ENCODE measurements at places on chromosomes 13 and 19. TPM values are rescaled to one million over a fixed set of nuclear protein-coding genes. Genes with fewer than 3 reads are reported as not detected.

DNA sequence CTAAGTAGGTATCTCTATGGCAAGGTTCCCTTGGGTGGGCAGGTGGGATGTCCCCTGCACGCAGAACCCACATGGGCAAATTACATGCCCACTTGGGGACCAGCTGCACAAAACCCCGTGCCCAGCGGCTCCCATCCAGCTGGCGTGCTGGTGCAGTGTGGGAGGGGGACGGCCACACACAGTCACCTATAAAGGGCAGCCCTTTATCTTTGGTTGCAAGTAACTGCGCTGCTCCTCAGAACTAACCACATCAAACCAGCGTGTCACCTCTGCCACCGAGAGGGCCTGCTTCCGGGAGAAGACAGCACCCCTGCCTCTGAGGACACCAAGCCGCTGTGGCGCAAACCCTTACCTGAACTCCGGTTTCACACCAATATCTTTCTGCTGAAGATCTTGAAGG, 32.2 kb downstream of the ANKRD27 start:
- no peak for DNase-seq
- H3K27me3 ChIP-seq: no peaks in the 10 kb centered on the region
- no peak overlapping the region for H3K4me3 ChIP-seq
- H3K4me1 ChIP-seq: no peaks in the 10 kb centered on the region
- no peak overlapping the region for H3K27ac ChIP-seq

The PRR22 gene
- total RNA-seq: 1.1 TPM

GRCh38 chr13:61144301-61144700, 271.3 kb downstream of the PCDH20 start:
- no peaks in the 10 kb centered on the region for H3K36me3 ChIP-seq
- no peak overlapping the region for H3K27ac ChIP-seq
- no peak for DNase-seq
- H3K4me3 ChIP-seq: no peak overlapping the region
- H3K27me3 ChIP-seq: no peaks in the 10 kb centered on the region

The RFPL4A gene
- total RNA-seq: not detected

DNA sequence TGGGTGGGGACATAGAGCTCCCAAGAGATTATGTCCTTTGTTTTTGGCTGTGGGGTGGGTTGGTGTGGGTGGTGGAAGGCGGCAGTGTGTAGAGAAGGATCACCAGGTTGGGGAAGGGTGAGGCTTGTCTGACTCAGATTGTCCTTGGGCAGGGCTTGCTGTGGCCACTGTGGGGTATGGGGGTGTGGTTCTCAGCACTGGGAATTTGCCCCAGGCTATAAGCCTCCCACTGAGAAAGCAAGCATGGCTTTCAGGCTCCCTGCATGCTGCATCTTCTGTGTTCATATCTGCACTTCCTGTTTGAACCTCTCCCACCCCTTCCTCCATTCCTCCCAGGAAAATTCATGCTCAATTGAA, 34.9 kb downstream of the DNAJC15 start:
- no peaks in the 10 kb centered on the region for H3K27me3 ChIP-seq
- H3K27ac ChIP-seq: no peak overlapping the region

GRCh38 chr13:74931698-74932433, 550.1 kb downstream of the TBC1D4 start:
- no peaks in the 10 kb centered on the region for H3K4me1 ChIP-seq
- H3K4me3 ChIP-seq: no peak overlapping the region
- no peaks in the 10 kb centered on the region for H3K36me3 ChIP-seq
- no peak overlapping the region for H3K27ac ChIP-seq

The CYP2A6 gene
- not detected for total RNA-seq

DNA sequence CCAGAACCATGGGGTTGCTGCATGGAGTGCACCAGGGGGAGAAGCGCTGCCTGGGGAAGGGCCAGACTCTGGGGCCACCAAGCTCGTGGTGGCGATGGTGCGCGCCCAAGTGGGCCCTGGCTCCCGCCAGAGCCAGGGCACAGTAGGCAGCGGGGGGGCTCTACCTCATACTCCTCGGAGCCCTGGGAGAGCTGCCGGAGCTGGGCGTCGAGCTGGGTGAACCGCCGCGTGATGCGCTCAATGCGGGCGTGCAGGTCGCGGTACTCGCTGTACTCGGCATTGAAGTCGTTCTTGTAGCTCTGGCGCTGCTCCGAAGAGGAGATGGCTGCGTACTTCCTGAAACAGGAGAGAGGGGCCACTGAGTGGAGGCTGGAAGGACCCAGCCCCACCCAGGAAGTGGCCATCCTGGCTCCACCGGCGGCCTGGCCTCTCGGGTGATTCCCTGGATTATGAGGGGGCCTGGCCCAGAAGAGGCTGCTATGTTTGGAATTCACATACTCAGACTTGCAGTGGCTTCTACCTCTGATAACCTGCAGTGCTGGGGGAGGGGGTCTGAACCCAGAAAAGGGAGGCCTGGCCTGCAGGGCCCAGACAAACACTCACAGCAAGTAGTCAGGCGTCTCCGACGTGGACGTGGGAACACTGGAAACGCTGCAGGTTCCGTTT, 8.3 kb upstream of the ISYNA1 start:
- H3K27me3 ChIP-seq: no peaks in the 10 kb centered on the region
- peaks cover 11% of the 10 kb centered on the region for H3K4me1 ChIP-seq
- H3K36me3 ChIP-seq: peaks cover 65% of the 10 kb centered on the region
- H3K27ac ChIP-seq: no peak overlapping the region
- H3K4me3 ChIP-seq: no peak overlapping the region

DNA sequence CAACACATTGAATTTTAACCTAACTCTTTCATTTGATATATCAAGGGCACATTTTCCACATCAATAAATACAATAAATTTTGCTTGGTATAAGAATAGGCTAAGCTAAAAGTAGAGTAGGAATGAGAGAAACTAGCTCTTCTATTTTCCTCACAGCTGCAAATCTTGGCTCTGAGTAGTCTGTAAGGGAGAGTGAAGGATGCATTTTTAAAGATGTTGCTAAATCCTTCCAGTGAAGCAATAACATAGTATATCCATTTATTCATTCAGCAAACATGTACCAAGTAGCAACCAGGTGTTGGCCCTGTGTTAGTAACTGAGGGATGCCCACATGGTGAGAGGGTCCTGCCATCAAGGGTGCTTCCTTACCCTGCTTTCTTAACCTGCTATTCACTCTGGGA, 799.9 kb downstream of the PCDH9 start:
- no peaks in the 10 kb centered on the region for H3K36me3 ChIP-seq

The SPACA4 gene
- not detected for total RNA-seq

GRCh38 chr19:4969772-4970531, 1.0 kb downstream of the KDM4B start:
- H3K27me3 ChIP-seq: no peaks in the 10 kb centered on the region
- peaks cover 36% of the 10 kb centered on the region for H3K4me1 ChIP-seq
- no peak for DNase-seq
- H3K36me3 ChIP-seq: no peaks in the 10 kb centered on the region

The DOCK9 gene
- 102 TPM for total RNA-seq

GRCh38 chr13:110301606-110302553, 5.1 kb downstream of the COL4A1 start:
- peaks cover 74% of the 10 kb centered on the region for H3K4me1 ChIP-seq
- no peak for DNase-seq
- H3K27ac ChIP-seq: peak overlapping the region; percentile 97
- H3K36me3 ChIP-seq: no peaks in the 10 kb centered on the region
- H3K27me3 ChIP-seq: no peaks in the 10 kb centered on the region
- peak overlapping the region; percentile 46 for H3K4me3 ChIP-seq

- H3K4me1 ChIP-seq: peaks cover 24% of the 10 kb centered on the region
- no peaks in the 10 kb centered on the region for H3K36me3 ChIP-seq
- H3K27ac ChIP-seq: no peak overlapping the region
These were observed 3.8 kb downstream of the NPAS1 start for GRCh38 chr19:47023448-47023794.

- no peak for DNase-seq
- no peaks in the 10 kb centered on the region for H3K27me3 ChIP-seq
- no peak overlapping the region for H3K27ac ChIP-seq
- peaks cover 30% of the 10 kb centered on the region for H3K4me1 ChIP-seq
- H3K36me3 ChIP-seq: no peaks in the 10 kb centered on the region
These were observed 245.1 kb downstream of the KCTD12 start for GRCh38 chr13:76641056-76641455.

Measured in thoracic aorta (tissue), 2 donors.